Stimulated activated CD4-positive, alpha-beta T cell treated with anti-CD3 and anti-CD28 coated beads, Interleukin-2, amount 100 ng/mL, for 4 hours (primary cell): ENCODE measurements at places on chromosomes 1 and 21.

DNA sequence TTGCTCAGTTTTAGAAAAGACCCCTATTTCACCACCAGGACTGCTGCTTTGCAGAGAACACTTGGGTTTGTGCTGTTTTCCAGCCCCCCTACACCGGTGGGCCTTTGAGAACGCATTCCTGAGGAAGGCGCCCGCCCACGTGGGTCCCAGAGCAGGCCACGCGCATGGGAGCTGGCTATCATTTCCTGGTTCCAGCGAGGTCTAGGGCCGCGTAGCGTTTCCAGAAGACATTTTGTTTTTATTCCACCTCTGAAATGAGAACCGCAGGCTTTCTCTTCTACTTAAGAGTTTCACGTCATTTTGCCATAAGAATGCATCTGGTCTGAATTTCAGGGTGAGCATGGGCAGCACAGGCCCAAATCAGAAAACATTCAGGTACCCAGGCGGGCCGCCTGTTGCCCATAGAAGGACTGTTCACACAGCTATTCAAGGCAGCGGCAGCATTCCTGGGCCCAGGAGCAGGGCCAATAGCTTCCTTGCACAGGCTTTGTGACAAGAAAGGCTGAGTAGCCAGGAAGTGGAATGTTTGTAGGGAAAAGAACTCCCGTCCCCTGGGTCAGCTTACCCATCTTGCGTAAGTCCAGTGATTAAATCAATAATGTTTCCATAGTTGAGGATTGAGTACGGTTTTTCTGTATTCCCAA lies 1.4 kb upstream of the KLHL21 start:
- DNase-seq = no peak

DNA sequence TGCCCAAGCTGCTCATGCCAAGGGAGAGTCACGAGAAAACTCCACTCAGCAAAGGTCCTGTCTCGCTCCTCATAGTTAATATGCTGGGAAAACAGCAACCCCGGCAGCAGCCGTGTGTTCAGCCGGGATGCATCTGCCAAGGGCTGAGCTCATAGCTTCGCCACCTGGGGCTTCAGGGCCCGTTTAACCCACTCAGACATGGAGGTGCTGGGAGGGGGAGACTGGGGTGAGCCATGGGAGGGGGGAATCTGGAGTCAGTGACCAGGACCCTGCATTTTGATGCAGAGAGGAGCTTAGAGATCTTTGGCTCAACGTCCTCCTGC lies 283.4 kb downstream of the PTPRU start:
- no peak for DNase-seq

DNA sequence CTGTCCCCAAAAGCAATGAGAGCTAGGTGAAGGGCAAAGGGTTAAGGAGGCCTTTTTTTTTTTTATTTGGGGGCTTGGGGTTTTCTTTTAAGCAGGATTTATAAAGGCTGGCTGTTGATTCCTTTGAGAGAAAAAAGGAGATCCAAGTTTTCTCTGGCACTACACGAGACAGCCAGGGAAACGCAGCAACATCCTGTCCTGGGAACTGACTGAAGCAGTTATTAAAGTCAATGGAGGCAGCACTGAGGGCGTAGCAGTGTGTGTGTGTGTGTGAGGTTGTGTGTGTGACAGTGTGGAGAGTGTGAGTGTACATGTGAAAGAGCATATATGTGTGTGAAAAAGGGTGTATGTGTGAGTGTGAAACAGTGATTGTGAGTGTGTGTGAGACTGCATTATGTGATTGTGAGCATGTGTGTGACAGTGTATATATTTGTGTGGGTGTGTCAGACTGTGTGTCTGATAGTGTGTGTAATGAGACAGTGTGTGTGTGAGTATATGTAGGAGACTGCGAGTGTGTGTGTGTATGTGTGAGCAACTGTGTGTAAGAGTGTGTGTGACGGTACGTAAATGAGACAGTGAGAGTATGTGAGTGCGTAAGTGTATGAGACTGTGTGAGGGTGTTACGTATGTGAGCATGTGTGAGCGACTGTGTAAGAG lies 65.9 kb upstream of the TIAM1 start:
- no peak for DNase-seq

- DNase-seq = no peak
Observed at GRCh38 chr1:174884038-174884437, 115.7 kb upstream of the CACYBP start.

- DNase-seq = no peak
Observed at GRCh38 chr1:28971980-28972771, 57.8 kb downstream of the EPB41 start.

- DNase-seq = no peak
Observed at GRCh38 chr21:40852563-40852962, 5.6 kb upstream of the DSCAM start.

DNA sequence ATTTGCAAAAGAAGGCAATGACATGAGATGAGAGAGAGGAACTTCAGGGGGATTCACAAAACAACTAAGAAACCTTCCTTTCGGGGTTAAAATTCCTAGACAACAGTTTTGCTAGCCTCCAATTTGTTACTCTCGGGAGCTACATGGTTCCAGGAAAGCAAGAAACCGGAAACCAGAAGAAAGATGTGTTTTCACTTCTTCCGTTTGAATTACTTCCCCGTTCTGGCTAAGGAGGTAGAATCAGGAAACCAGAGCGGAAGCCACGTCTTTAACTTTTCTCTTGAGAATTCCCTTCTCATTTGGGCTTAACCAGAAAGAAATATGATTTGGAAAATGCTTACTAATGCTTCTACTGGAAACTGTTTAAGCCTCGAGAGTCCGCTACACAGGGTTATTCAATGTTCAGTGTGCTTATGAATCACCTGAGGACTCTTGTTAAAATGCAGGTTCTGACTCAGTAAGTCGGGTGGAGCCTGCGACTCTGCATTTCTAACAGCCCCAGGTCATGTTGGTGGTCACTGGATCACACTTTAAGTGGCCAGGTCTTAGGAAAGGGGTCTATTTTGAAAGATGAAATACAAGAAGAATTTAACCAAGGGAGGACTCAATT lies 43.5 kb upstream of the MCOLN3 start:
- no peak for DNase-seq

- DNase-seq = no peak
Observed at GRCh38 chr1:93864175-93864574, 14.8 kb downstream of the DNTTIP2 start.

GRCh38 chr1:99728494-99729235 lies 37.8 kb downstream of the FRRS1 start:
- no peak for DNase-seq

GRCh38 chr21:37580666-37581065 lies 214.1 kb downstream of the DYRK1A start:
- DNase-seq = no peak

DNA sequence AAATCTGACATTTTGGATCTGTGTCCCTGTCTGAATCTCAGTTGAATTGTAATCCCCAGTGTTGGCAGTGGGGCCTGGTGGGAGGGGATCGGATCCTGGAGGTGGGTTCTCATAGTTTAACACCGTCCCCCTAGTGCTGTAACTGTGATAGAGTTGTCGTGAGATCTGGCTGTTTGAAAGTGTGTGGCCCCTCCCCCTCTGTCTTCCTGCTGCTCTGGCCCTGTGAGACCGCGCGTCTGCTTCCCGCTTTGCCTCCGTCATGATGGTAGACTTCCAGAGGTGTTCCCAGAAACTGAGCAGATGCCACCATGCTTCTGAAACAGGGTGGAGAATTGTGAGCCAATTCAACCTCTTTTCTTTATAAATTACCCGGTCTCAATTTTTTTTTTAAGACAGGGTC lies 25.0 kb downstream of the AGPAT3 start:
- no peak for DNase-seq

- no peak for DNase-seq
Observed at GRCh38 chr1:172815740-172816139, 156.8 kb downstream of the FASLG start.
